CD4-positive, alpha-beta memory T cell (primary cell): ENCODE measurements at places on chromosomes 16 and 17. TPM values are rescaled to one million over a fixed set of nuclear protein-coding genes. Genes with fewer than 3 reads are reported as not detected.
A peak's percentile ranks its signal among the peaks of the same experiment; 100 is the strongest.

DNA sequence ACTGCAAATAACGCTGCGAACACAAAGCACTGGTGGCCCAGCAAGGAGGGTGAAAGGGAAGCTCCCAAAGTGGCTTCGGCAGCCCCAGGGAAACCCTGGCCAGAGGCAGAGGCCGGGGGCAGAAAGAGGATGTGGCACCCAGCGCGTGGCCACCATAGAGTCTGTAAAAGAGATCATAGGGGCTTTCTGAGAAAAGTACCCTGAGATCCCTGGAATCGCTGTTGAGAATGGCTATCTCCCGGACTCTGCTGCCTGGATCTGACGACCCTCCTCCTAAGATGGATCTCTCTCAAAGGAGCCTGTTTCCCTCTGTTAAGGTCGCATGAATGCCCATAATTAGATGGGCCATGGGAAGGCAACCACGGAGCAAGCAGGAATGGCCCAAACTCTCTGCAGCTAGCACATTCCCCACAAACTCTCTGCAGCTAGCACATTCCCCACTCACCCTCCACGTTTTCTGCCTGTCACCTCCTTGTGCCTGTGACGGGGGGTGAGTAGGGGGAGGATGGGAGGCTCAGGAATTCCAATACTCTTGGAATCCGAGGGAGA lies 364.4 kb downstream of the XYLT1 start:
- no peaks in the 10 kb centered on the region for H3K27me3 ChIP-seq
- no peak for DNase-seq
- no peaks in the 10 kb centered on the region for H3K36me3 ChIP-seq
- no peak overlapping the region for H3K27ac ChIP-seq
- peaks cover 10% of the 10 kb centered on the region for H3K4me1 ChIP-seq

- DNase-seq, result no peak
- H3K27me3 ChIP-seq, result peaks cover 18% of the 10 kb centered on the region
These were observed 2.3 kb downstream of the NXPH3 start for GRCh38 chr17:49577963-49578362.

GRCh38 chr16:30896261-30896888 lies at the start of gene CTF1:
TSS of gene CTF1 (plus strand) at chr16:30896614. CDS start at chr16:30896644, 30 bp downstream.
- no peak within 1 kb of the TSS for H3K4me3 ChIP-seq
- H3K4me1 ChIP-seq, result peaks cover 40% of the 10 kb centered on the region
- DNase-seq, result no peak
- peak within 1 kb of the TSS; percentile 46 for H3K27ac ChIP-seq

DNA sequence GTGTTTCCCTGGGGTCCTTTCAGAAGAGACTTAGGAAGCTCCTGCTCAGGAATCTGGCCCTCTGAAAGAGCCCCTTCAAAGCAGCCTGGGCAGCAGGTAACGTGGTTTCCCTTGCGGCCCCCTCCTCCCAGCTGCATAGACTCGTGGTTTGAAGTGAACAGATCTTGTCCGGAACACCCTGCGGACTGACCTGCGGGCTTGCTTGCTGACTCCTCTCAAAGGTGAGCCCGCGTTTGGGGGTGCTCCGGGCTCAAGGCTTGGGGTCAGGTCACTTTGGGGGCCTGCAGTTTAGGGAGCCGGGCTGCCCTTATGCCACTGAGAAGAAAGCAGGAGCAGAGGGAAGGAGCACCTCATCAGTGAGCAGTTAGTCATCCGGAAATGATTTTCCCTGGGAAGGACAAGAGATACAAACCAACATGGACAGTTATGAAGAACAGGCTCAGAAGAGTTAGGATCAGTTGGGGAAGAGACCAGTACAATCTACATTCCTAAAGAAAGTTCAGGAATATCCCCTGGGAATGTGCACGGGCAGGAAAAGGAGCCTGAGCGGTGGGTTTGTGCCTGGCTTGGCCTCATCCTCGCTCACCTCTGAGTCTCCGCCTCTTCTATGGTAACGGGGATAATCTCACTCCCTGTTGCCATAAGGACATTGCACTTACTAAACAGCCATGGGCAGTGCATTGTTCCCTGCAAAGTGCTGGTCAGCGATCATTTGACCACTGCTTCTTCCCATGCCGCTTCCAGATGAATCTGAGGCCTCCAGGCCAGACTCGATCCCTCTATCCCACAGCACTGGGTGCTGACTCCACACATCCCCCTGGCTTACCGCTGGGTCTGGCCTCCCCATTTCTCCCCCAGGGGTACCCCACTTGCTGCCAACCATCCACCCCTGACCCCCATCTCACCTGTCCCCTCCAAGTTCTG lies 10.0 kb downstream of the LDHD start:
- no peaks in the 10 kb centered on the region for H3K36me3 ChIP-seq
- no peaks in the 10 kb centered on the region for H3K27me3 ChIP-seq
- H3K4me1 ChIP-seq, result peaks cover 68% of the 10 kb centered on the region
- H3K4me3 ChIP-seq, result no peak overlapping the region
- no peak for DNase-seq

GRCh38 chr17:12967962-12968361 lies 49.9 kb downstream of the ELAC2 start:
- no peak for DNase-seq
- no peaks in the 10 kb centered on the region for H3K4me1 ChIP-seq
- no peaks in the 10 kb centered on the region for H3K36me3 ChIP-seq
- no peaks in the 10 kb centered on the region for H3K27me3 ChIP-seq
- H3K4me3 ChIP-seq, result no peak overlapping the region
- H3K27ac ChIP-seq, result no peak overlapping the region

DNA sequence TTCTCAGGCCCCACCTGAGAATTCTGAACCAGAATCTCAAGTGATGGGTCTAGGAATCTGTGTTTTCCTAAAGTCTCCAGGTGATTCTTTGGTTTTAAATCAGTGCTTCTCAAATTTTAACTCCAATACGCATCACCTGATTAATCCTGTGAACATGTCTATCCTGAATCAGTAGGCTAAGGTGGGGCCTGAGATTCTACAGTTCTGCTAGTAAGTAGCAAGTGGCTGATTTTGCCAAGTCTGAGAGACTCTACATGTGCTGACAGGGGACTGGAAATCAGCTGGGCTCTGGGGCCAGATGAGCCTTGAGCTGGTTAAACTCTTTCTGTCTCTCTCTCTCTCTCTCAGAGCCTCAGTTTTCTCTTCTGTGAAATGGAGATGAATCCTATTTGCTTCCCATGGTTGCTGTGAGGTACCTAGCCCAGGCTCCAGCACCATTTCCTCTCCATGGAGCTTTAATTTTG lies 9.0 kb downstream of the CCR7 start:
- H3K36me3 ChIP-seq, result peaks cover 81% of the 10 kb centered on the region
- DNase-seq, result no peak
- no peaks in the 10 kb centered on the region for H3K27me3 ChIP-seq
- H3K4me1 ChIP-seq, result peaks cover 99% of the 10 kb centered on the region
- H3K4me3 ChIP-seq, result no peak overlapping the region

- no peaks in the 10 kb centered on the region for H3K36me3 ChIP-seq
- no peak overlapping the region for H3K4me3 ChIP-seq
- H3K27ac ChIP-seq, result no peak overlapping the region
- no peak for DNase-seq
- H3K4me1 ChIP-seq, result peaks cover 8% of the 10 kb centered on the region
These were observed 2.2 kb downstream of the GRB7 start for GRCh38 chr17:39739885-39740356.

DNA sequence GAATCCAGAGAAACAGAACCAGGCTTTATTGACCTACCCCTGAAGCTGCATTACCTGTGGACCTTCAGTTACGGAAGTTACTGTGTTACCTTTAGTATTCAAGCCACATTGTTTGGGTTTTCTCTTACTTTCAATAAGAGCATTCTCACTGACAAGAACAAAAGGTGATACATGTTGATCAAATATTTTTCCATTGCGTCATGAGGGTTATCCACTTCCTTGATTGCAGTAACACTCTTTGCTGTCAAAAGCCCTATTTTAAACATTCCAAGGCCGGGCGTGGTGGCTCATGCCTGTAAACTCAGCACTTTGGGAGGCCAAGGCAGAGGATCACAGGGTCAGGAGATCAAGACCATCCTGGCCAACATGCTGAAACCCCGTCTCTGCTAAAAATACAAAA lies 28.6 kb upstream of the PAFAH1B1 start:
- no peaks in the 10 kb centered on the region for H3K4me1 ChIP-seq
- no peaks in the 10 kb centered on the region for H3K36me3 ChIP-seq
- no peak overlapping the region for H3K27ac ChIP-seq
- DNase-seq, result no peak
- no peaks in the 10 kb centered on the region for H3K27me3 ChIP-seq

DNA sequence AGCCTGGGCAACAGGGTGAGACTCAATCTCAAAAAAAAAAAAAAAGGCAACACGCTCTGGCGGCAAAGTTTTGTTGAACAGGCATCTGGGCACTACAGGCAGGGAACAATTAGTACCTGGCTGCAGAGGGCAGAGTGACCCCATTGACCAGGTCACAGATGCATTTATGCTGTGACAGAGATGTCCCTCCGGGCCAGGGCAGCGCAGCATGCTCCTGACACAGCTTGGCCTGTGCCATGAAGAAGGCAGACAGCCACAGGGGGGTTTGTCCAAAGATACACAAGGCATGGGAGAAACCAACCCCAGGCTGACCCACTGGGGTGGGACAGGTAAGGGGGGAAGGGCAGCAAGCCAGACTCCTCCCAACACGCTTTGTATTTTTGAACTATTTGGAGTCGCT lies 7.7 kb upstream of the SRRM2 start:
- no peaks in the 10 kb centered on the region for H3K27me3 ChIP-seq
- DNase-seq, result no peak
- no peaks in the 10 kb centered on the region for H3K36me3 ChIP-seq
- H3K4me1 ChIP-seq, result no peaks in the 10 kb centered on the region
- no peak overlapping the region for H3K4me3 ChIP-seq

DNA sequence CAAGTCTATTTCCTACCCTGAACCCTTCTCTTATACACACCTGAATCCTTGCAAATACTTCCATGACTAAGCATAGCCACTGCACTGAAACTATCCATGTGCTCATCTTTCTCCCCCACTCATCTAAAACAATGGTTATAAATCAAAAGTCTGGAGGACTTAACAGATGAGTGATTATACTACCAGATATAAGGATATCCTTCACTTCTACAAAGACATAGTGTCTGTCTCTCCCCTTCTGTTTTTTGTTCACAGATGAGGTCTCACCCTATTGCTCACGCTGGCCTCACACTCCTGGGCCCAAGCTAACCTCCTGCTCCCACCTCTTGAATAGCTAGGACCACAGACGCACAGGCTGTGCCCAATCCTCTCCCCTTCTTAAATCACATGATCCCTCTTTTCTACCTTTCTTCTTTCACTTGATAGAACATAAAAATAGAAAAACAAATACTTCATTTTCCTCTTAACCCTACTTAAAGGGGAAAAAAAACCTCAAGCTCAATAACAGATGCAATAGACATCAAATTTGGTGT lies 19.2 kb downstream of the CEP112 start:
- no peak for DNase-seq
- no peak overlapping the region for H3K27ac ChIP-seq
- no peaks in the 10 kb centered on the region for H3K27me3 ChIP-seq
- no peaks in the 10 kb centered on the region for H3K4me1 ChIP-seq

DNA sequence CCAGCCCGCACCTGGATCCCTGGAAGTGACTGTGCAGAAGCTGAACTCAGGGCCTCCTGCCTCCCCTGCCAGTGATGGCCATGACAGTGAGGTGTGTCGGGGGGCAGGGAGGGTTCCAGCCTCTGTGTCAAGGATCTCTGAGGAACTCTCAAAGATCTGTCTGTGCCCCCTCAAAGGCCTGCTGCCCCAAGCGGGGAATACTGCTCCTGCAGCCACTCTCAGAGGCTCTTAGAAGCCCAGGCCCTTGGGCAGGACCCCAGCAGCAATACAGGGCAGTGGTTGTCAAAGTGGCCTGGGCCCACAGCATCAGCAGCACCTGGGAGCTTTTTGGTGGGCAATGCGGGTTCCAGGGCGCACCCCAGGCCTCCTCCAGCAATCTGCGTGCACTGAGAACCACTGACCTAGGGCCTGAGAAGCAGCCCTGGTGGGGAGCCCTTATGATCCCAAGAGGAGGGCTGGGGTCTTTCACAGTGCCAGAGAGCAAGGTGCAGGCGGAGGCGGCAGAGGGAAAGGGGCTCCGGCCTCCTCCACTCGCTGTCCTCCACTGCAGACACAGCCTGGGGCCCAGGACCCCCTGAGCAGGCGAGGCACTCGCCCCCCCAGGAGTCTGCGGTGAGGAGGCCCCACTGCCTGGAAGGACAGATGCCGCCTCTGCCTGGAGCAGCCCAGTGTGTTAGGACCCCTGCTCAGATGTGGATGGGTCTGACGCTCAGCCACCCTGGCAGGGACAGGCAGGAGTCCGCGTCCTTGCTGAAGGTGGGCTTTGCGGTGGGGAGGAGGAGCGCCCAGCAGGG lies 42.1 kb downstream of the ENGASE start:
- H3K4me3 ChIP-seq, result no peak overlapping the region
- no peaks in the 10 kb centered on the region for H3K27me3 ChIP-seq
- no peaks in the 10 kb centered on the region for H3K36me3 ChIP-seq
- no peak overlapping the region for H3K27ac ChIP-seq
- H3K4me1 ChIP-seq, result no peaks in the 10 kb centered on the region

- H3K27ac ChIP-seq, result no peak overlapping the region
- no peaks in the 10 kb centered on the region for H3K4me1 ChIP-seq
- DNase-seq, result no peak
These were observed 22.4 kb downstream of the GDE1 start for GRCh38 chr16:19499481-19499880.

DNA sequence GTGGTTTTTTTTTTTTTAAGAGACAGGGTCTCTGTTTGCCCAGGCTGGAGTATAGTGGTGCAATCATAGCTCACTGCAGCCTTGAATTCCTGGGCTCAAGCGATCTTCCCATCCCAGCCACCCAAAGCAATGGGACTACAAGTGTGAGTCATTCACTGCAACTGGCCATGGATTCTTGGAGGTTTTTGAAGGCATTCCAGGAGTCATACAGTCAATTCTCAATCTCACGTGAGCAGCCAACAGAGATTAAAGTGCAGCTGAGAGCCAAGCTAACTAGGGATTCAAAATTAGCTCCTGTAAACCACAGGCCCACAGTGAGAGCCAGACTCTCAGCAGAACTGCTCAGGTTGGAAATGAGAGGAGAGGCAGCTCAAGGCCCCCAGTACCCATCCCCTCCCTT lies 30.2 kb downstream of the XPO6 start:
- H3K27ac ChIP-seq, result peak overlapping the region; percentile 38
- no peak for DNase-seq
- peaks cover 82% of the 10 kb centered on the region for H3K4me1 ChIP-seq
- H3K27me3 ChIP-seq, result no peaks in the 10 kb centered on the region
- no peak overlapping the region for H3K4me3 ChIP-seq
- H3K36me3 ChIP-seq, result peaks cover 17% of the 10 kb centered on the region

The CES3 gene
- total RNA-seq, result 0.61 TPM

The CLEC10A gene
- total RNA-seq, result 1.4 TPM

The SMIM22 gene
- not detected for total RNA-seq

The PRAC2 gene
- total RNA-seq, result not detected

The EVI2B gene
- total RNA-seq, result 176 TPM
